ENCODE measurements at places on chromosomes 7 and 10.

- DNase-seq = no peak
These were observed 81.5 kb downstream of the LYZL1 start for GRCh38 chr10:29370097-29371092.

DNA sequence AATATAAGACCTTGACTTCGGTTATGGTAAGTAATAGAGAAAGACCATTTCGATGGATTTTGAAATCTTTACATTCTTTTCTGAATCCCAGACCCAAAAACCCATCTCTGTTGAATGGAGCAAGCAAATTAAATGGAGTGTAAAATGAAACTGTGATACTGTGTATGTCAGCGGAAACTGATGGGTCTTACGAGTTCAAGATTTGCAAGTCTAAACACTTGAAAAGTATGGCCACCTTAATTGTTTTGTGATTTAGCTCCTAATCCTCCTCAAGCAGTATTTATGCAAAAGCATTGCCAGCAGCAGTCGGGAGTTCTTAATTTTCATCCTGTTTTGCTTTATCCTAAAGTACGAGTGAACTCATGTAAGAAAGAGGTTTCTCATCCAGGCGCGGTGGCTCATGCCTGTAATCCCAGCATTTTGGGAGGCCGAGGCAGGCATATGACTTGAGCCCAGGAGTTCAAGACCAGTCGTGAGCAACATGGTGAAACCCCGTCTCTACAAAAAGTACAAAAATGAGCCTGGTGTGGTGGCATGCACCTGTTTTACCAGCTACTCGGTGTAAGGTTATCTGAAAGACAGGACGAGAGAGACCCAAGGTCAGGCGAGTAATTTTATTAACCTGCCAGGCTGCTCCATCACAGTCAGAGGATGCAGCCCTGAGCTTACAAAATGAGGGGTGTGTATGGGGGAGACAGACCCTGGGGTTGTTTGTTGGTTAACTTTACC, 5.8 kb upstream of the DHTKD1 start:
- DNase-seq = no peak

DNA sequence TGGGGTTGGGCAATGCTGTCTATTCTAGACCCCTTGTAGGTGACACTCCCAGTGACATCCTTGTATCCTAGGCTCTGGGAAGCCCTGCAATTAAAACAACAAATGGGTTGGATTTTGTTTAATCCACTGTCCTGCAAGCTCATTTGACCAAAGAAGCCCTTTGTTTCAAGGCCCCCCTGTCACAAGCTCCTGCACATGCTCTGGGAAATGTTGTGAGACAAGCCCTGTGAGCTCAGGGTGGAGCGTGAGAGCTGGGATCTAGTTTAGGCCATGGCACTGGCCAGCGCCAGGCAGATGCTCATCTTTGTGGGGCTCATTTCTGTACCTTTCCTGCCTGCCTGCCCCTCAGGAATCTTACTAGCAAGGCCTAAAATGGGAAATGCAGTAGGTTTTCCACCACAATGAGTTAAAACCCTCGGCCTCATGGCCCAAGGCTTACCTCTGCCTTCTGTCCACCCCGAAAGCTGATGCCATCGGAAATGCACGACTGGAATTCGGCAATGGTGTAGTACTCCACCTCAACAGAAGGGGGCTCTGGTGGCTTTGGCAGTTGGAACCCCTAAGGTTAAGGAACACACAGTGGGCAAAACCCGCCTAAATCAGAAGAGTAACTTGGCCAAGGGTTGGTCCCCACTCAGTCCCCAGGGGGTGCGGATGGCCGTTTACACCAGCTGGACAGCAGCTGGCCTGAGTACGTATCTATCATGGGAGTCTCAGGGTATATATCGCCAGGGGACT, 112.0 kb downstream of the NEURL1 start:
- no peak for DNase-seq

DNA sequence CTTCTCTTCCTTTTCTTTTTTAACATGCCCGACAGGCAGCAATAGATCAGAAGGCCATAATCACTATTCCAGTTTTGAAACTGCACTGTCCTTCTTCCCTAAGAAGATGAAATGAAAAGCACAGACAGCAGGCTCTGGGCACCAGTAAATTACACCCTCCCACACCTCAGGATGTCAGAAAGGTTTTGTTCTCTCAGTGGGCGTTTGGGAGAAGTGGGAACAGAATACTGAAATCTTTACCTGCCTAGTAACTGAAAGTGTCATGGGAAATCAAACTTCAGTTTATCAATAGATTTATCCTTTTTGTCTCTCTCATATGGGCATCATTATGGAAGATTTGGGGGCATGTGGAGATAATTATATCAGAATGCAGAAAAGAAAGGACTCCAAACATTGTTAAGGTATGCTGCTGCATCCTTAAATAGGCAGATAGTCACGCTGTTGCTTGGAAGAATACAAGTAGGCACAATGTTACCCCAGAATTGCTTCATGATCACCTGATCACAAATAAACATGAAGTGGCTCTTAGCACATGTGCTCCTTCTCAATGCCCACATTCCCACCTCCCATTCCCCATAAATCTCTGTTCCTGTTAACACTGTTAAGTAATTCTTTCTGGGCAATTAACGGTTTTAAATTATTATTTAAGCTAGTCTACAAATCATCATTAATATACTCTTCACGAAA, 113.3 kb downstream of the DOCK4 start:
- DNase-seq = no peak

DNA sequence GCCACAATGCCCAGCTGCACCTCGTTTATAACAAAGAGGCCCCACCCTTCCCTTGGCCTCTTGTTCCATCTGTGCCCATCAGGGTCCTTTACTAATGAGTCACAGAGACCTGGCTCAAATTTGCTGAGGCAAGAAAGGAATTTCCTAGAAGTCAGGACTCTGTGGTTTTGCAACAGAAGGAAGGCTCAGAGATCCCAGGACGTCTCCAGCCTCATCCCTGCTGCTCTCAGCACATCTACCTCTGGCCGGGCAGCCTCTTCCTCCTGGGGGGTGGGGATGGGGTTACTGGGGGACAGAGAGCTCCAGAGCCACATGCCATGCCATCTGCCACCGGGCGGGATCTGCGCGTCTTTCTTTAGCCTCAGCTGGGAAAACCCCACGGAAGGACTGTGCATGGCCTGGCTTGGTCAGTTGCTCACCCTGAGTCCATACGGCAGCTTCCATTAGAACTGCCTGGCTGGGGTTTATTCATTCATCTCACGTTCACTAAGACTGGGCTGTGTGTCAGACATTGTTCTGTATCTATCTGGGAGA, 41.9 kb upstream of the PSMG3 start:
- DNase-seq = no peak

DNA sequence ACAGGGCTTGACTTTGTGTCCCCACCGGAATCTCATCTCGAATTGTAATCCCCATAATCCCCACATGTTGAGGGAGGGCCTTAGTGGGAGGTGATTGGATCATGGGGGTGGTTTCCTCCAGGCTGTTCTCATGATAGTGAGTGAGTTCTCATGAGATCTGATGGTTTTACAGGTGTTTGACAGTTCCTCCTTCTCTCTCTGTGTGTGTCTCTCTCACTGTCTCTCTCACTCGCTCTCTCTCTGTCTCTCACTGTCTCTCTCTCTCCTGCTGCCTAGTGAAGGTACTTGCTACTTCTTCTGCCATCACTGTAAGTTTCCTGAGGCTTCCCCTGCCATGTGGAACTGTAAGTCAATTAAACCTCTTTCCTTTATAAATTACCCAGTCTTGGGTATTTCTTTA, 289.8 kb upstream of the HABP2 start:
- no peak for DNase-seq

DNA sequence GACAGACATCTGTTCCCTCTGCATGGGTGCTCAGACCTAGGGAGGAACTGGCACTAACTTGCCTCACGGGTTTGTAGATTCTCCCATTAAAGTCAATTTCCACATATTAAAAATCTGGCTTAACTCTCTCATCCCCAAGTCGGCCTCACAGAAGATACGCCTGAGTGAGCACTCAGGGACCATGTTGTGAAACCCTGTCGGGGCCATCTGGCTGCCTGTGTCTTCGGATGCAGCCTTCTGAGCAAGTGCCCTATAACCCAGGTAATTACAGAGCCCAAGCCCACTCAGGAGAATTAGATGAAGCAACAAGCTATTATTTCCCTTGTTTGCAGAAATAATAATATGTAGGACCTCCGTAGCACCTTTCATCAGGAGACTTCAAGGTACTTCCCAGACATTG, 219.3 kb upstream of the GLI3 start:
- no peak for DNase-seq

DNA sequence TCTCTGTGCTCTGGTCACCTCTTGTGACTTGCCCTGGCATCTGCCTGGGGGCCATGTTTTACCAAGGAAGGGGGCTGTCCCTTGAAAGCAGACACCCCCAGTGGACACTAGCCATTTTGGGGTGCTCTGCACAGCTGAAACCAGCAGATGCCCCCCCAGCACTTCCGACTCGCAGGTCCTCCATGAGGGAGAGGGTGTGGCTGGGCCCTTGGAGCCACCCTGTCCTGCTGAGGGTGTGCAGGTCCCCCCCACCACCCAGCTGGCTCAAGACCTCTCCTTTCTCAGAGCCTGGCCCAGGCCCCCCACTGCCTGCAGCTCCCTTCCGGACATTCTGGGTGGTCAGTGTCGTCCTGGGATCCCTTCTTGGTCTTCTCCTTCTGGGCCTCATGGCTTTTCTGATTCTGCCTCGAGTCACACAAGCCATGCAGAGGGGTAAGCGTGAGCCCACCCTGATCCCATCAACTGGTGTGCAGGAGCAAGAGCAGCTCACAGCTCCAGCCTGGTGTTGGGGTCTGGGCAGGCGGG, 12.3 kb downstream of the SCART1 start:
- DNase-seq = no peak

- no peak for DNase-seq
These were observed 134.6 kb downstream of the LHPP start for GRCh38 chr10:124596116-124596785.

DNA sequence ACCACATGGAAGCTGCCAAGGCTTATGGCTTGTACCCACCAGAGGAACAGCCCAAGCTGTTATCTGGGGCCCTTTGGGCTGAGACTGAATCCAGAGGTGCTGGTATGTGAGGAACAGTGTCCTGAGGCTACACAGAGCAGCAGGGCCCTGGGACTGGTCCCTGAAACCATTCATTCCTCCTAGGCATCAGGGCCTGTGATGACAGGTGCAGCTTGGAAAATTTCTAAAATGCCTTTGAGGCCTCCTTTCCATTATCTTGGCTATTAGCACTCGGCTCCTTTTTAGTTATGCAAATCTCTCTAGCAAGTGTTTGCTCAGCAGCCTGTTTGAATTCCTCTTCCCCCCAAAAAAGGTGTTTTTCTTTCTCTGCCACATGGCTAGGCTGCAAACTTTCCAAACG, 1151.7 kb upstream of the LRRN3 start:
- no peak for DNase-seq

DNA sequence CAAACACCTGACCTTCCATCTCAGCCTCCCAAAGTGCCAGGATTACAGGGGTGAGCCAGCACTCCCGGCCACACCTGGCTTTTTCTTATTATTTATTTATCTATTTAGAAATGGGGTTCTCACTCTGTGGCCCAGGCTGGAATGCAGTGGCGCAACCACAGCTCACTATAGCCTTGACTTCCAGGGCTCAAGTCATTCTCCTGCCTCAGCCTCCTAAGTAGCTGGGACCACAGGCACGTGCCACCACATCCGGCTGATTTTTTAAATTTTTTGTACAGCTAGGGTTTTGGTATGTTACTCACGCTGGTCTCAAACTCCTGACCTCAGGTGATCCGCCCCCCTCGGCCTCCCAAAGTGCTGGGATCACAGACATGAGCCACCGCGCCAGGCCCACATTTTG, 56.9 kb upstream of the MYL10 start:
- no peak for DNase-seq

- DNase-seq = no peak
These were observed 84.5 kb downstream of the SORBS1 start for GRCh38 chr10:95476469-95477174.

DNA sequence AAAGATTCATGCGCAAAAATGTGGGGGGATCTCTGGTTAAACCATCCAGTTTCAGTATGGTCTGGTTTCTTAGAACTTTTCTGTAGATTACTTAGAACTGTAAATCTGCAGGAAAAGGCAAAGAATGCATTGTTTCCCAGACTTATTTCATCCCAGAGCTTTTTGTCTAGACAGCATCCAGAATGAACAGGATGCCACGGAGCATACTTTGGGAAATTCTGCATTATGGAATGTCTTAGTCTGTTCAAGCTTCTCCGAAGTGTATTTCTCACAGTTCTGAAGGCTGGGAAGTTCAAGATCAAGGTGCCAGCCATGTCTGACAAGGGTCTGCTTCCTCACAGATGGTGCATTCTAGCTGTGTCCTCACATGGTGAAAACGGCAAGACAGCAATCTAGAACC, 136.3 kb downstream of the INHBA start:
- DNase-seq = no peak

DNA sequence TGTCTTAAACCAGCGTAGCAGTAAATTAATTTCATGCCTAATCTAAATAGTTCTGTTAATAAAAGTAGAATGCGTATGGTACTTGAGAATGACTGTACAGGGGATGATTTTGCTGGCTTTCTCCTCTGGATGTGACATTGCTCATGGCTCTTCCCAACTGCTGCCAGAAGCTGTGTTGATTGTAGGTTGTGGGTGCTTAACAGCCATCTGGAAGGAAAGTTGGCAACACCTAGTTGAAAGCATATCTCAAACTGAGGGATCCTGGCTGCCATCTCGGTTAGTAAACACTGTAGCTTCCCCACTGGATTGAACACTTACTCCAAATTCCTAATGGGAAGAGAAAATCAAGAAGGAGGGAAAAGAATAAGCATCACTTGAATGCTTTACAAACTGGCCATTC, 130.9 kb downstream of the NXPH1 start:
- DNase-seq = peak; percentile 36

DNA sequence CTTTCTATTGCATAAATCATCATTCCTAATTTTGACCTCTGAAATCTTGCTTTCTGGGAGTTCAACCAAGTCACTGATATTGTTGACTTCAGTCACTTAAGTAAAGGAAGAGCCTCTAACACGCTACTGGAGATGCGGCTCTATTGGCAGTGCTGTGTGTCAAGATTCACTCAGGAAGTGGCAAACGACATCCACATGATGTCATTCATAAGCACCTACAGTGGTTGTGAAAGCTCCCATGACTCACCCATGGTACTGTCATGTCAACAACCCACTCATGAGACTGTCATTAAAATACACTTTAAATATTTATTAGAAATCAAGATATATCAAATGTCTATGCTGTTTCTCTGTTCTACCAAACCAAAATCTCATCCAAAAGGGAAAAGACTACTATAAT, 52.5 kb upstream of the LHFPL3 start:
- DNase-seq = no peak

GRCh38 chr7:18467011-18467410, 28.5 kb upstream of the HDAC9 start:
- DNase-seq = no peak

- no peak for DNase-seq
These were observed 118.0 kb downstream of the RAB11FIP2 start for GRCh38 chr10:117928741-117929140.

GRCh38 chr7:138876326-138876725, 78.3 kb upstream of the ATP6V0A4 start:
- DNase-seq = no peak

DNA sequence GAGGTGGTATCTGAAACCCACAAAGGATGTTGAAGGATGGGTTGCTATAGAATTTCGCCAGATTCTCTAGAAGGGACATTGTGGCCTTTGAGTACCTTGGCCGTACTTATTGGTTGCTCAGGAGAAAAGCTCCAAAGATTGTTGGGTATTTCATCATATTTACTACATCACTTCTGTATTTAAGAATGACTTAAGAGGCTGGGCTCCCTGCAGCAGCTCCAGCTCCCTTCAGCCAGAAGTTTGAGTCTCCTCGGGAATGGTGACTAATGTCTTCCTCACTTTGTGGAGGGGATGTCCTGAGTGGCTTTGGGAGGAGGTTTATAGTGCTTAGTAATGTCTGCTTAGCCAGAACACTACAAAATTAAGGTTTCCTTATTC, 18.1 kb downstream of the MINDY4 start:
- no peak for DNase-seq

- no peak for DNase-seq
These were observed 153.2 kb upstream of the ADCY1 start for GRCh38 chr7:45420843-45421495.

Measured in NCI-H345 (cell line).